LoVo (cell line): ENCODE measurements at places on chromosomes 13 and 19.

GRCh38 chr19:840519-841206 is at the start of gene PRTN3:
Gene PRTN3, plus strand, starts transcription at chr19:840999. Its CDS starts 10 bp downstream, at chr19:841009.
- DNase-seq, result no peak

GRCh38 chr19:41861116-41861768 is 1.2 kb downstream of the RPS19 start:
- DNase-seq, result no peak

- DNase-seq, result no peak
Observed at GRCh38 chr13:39941236-39941635, 285.8 kb downstream of the COG6 start.

- no peak for DNase-seq
Observed at GRCh38 chr19:31041461-31041860, 307.8 kb downstream of the TSHZ3 start.

DNA sequence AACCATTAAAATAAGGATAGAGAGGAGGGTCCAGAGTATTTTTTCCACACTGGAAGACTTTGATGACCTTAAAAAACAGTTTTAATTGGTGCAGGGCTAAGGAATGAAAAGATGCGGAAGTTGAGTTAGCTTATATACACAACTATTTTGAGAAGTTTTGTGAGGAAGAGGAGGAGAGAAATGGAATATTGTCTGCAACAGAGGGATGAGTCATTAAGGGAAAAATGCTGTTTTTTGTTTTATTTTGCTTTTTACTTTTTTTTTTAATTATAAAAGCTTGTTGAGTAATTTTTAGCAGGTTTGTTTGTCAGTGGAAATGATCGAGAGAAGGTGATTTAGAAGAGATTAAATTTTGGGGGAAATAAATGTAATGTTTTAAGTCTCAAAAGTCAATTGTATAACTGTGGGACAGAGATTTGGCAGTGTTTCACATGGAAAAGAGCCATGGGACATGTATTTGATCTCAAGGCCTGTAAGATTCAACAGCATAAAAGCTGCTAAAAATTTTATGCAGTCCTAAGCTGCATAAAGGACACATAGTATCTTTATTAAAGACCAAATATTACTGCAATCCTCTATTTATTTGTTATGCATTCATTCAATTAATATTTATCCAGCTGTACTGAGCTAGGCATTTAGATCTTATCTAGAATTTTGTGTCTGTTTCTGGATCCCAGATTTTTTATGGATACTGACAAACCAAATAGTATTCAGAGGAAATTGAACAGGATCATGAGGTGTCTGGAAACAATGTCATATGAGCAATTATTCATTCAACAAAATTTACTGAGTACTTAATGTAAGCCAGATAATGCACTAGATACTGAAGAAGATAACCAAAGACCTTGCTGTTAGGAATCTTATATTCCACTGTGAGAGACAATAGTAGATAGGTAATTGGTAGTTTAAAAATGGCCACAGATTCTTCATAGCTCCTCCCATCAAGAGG is 72.7 kb downstream of the DNAJC15 start:
- DNase-seq, result no peak

DNA sequence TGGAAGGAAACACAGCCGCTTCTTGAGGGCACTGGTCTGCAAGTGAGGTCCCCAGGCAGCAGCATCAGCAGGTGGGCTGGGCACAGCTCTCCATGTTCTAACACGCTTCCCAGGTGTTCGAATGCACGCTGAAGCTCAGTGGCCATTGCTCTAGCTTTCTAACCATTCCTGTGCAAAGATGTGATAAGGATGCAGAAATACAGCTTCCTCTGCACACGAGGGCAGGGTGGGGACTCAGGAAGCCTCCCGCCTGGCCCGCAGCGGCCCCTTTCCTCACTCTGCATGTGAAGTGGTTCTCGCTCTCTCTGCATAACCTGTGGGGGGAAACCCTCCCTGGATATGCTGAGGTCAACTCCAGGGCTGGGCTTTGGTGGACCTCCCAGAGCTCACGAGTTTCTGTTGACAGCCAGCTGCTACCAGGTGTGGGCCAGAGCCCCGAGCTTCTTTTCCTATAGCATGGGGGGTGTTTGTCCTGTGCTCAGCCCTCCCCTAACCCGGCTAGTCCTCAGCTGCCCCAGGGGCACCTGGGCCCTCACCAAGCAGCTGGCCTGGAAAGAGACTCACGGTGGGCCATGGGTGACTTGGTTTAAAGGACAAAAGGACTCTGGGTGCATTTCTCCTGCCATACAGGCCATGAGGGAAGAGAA is 168.2 kb downstream of the TEX29 start:
- DNase-seq, result no peak

- DNase-seq, result no peak
Observed at GRCh38 chr19:4061683-4062418, 4.8 kb downstream of the ZBTB7A start.

DNA sequence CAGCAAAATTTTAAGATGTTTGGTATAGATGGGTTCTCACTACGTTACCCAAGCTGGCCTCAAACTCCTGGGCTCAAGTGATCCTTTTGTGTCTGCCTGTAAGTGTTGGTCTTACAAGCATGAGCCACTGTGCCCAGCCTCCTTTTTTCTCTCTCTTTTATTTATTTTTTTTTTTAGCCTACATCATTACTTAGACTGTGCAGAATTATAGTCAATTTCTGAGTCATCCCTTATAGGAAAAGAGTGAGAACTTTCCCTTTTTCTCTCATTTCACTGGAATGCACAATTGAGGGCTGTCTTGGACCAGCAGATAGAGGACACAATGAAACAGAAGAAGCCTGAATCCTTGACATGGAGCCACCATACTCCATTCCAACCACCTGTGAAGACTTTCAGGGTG is 13.3 kb downstream of the TSKS start:
- DNase-seq, result no peak

GRCh38 chr19:54905421-54905802 is 536 bp upstream of the NCR1 start:
- no peak for DNase-seq

- DNase-seq, result peak; percentile 47
Observed at GRCh38 chr19:3224346-3225168, at the start of gene CELF5. Gene CELF5, plus strand, starts transcription at chr19:3224661. Its CDS starts 79 bp downstream, at chr19:3224740.

GRCh38 chr19:7853770-7854128 is 20.4 kb downstream of the PRR36 start:
- no peak for DNase-seq

DNA sequence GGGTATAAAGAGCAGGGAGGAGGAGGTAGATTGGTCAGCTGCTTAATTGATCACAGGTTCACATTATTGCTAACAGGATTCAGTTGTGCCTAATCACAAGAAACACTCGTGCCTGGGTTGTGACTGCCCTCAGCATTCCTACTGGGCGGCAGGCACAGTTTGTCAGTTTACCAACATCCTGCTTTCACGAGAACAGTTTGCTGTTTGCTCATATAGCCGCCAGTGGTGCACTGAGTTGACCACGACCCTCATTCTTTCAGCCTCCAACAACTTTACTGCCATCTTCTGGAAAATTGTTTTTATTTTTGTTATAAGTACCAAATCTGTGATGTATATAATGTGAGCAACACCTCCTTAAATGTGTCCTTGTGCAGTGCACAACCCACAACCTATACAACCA is 16.2 kb upstream of the IFT88 start:
- DNase-seq, result no peak

- peak; percentile 81 for DNase-seq
Observed at GRCh38 chr13:24671386-24672113, 8.7 kb upstream of the ATP12A start.
